ENCODE measurements at places on chromosomes 2 and 18.

- no peak for DNase-seq
These were observed 258.2 kb downstream of the IKZF2 start for GRCh38 chr2:212893216-212893615.

GRCh38 chr2:137951586-137951985 is 12.7 kb upstream of the HNMT start:
- DNase-seq: no peak

GRCh38 chr2:174749793-174750192 is 14.5 kb downstream of the CHRNA1 start:
- DNase-seq: no peak

DNA sequence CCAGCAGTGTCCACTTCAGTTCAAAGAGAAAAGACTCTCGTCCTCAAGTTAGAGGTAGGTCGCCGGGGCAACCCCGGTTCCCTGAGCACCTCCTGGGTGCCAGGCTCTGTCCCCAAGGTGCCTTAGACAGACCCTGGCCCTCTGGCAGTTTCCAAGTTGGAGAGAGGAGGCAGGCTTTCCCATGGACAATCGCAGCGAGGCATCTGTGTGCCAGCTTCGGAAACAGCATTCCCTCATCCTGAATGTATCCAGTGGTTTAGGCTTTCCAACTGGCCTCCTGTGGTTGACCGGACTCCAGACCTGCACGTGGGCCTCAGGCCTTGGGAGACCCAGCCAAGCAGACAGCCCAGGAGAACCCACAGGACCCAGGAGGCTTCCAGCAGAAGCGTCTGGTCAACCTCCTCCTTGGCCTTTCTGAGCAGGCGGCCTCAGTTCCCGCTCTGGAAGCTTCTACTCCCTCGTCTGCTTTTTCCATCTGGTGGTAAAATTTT is 70.3 kb downstream of the KCNF1 start:
- DNase-seq: no peak

DNA sequence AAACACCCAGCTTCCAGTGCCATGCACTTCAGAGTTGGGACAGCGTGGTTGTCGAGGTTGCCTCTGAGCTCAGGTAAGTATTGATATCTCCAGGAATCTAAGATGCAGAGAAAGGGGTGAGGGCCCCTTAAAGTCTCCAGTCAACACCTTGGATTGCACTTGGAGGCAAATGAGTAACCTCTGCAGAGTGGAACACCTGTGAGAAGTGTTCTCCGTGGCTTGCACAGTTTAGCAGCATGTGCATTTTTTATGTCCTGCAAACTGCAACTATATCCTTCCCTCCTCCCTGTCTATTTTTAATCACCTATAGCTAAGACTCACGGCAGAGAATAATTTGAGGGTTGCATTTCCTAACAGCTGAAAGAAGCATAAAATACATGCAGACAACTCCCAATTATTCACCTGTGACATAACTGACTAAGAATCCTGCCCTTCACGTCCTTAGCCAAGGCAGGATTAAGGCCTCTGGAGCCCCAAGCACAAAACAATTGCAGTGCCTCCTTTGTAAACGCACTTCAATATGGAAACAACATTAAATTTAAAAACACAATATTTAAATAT is 1.6 kb upstream of the ZNF385B start:
- no peak for DNase-seq

- DNase-seq: no peak
These were observed 133.0 kb downstream of the MYO3B start for GRCh38 chr2:170310876-170311502.

GRCh38 chr2:100891906-100892642 is 72.1 kb downstream of the NPAS2 start:
- DNase-seq: no peak

DNA sequence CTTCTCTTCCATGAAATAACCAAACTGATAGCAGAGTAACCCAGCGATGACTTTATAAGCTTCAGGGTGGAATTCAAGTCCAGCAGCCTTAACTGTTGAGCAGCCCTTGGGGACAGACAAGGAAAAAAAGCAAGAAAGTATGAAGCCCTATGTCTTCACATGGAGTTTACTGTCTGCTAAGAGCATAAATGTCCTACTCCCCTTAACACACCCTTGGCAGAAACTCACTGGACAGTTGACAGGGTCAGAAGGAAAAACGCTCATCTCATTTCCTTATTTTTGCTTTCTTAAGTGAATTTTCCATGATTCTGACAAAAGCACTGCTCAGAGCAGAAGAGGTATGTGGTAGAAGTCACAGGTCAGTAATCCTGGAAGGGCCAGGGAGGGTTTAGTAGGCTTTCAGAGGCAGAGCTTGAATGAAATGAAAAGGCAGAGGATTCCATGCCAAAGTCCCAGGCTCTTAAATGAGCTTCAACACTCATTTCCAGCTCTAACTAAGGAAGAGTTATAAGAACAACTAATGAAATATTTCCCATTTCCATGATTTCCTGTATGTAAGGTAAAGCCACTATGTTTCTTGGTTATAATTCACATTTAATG is 683.3 kb upstream of the KLHL29 start:
- no peak for DNase-seq

DNA sequence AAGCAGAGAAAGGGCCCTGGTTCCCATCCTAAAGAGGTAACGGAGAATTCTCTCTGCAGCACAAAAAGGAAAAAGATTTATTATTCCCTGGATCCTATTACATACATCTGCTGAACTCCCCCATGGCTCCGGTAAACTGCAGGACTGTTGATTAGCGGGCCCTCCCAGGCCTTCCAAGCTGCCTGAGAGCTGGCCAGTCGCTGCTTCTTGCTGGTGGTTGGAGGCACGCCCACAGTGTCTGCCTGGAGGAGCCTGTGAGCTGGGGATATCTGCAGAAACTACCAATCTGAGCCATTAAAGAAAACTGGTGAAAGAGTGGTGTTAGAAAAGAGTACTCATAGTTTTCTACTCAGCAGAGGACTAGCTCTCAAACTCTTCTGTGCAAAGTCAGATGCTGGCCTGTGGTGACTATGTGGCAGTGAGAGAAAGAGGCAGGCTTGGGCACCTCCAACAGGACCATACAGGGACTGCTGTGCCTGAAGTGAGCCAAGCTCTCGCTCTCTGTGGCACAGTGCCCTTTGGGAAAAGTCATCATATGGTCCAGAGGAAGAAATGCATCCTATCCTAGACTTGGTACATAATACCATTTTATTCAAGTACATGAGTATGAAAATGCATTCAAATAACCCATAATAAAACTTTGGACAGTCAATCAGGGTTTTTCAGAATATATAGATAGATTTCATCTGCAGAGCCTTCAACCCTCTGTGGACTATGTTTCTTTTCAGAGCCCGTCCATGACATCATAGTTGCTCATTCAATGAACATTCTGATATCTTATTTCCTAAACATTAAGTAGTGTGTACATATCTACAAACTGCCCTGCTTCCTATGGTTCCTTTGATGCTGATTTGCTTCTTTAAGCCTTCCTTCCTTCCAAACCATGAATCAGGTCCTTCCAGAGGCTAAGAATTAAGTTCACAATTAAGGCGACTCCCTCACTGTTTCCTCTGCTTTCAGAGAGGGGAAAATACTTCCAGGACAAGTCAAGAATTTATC is 242.0 kb upstream of the LYPD1 start:
- no peak for DNase-seq

- DNase-seq: no peak
These were observed 146.7 kb upstream of the L3MBTL4 start for GRCh38 chr18:6561420-6561861.

- DNase-seq: no peak
These were observed 30.8 kb upstream of the TMEM214 start for GRCh38 chr2:27001950-27002349.

DNA sequence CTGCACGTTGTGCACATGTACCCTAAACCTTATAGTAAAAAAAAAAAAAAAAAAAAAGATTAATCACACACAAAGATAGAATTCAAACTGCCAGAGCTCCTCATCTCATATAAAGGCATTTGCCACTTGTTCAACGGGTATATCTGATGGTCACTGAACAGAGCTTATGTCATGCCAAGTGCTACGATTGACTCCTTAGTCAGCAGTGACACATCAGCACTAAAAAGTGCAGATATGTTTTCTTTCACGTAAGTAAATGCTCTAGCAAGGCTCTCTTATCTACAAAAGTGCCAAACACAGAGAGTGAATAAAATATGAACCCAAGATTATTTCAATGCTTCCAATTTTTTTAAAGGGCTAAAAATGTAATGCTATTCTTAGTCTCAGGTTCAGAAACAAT is 1.1 kb downstream of the LMAN1 start:
- no peak for DNase-seq

DNA sequence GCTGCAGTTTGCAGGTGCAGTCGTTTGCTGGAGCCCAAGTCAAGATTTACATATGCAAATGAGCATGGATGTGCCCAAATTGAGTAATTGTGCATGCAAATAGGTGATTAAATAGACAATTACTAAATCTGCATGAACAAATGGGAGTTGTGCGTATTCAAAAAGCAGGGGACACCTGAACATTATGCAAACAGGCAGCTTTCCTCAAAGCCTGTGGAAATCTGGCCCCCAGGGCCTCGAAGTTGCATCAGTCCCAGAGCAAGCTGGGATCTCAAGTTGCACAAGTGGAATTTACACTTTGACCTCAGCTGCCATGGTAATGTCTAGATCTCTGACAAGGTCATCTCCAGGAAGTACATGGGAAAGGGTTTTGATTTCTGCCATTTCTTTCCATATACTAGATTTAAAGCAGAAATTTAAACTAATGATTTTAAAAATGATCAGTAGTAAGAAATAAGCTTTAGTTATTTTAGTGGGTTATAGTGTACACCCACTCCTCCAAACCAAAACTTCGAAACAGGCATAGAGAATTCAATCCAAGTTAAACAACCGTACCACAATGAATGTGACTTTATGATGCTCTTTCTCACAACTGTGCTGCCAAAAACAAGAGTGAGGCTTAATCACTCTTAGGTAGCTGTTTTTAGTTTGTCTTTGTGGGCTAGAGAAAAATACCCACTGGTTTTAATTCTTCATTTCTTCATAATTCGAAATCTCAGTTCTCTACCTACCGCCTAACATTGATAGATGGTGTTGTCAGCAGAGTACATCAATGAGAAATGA is 110.7 kb downstream of the RND3 start:
- DNase-seq: no peak

- no peak for DNase-seq
These were observed 250.0 kb upstream of the DCC start for GRCh38 chr18:52090005-52090404.

GRCh38 chr2:197673106-197673505 is 2.3 kb downstream of the RFTN2 start:
- DNase-seq: no peak

GRCh38 chr18:23616258-23616657 is 30.0 kb upstream of the NPC1 start:
- DNase-seq: no peak

DNA sequence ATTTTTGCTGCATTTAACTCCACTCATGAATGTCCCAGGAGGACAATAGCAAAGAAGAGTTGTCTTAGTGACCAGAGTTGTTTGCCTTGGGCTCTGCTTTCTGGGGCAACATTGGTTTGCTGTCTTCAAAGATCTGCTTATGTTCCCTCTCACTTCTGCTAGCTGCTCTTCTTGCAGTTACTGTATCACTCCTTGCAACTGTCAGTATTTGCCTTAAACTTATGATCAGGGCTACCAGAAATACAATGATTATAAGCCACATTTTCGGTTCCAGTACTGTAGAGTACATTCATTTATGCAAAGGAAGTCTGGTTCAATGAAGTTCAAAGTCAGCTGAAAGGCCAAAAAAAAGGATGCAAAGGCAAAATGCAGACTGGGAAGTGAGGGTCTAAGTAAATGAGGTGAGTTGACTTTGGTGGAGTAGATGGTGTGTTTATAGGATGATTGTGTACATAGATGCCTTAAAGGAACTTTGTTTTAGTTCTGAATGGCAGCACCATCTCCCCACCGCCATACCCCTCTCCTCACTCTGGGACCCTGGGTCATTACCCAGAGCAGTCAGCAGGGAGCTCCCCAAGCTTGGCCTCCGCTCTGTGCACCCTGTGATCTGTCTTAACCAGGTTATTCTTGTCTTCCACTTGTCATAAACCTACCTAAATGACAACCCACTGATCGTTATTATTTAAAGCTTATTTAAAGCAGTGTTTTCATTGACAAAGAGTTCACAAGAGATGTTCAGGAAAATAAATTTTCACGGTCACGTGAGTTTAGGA is 236.0 kb downstream of the DOK6 start:
- DNase-seq: no peak

GRCh38 chr18:79047556-79048244 is 21.5 kb upstream of the ATP9B start:
- DNase-seq: no peak

- DNase-seq: no peak
These were observed 301.7 kb downstream of the PAX3 start for GRCh38 chr2:221997100-221997499.

DNA sequence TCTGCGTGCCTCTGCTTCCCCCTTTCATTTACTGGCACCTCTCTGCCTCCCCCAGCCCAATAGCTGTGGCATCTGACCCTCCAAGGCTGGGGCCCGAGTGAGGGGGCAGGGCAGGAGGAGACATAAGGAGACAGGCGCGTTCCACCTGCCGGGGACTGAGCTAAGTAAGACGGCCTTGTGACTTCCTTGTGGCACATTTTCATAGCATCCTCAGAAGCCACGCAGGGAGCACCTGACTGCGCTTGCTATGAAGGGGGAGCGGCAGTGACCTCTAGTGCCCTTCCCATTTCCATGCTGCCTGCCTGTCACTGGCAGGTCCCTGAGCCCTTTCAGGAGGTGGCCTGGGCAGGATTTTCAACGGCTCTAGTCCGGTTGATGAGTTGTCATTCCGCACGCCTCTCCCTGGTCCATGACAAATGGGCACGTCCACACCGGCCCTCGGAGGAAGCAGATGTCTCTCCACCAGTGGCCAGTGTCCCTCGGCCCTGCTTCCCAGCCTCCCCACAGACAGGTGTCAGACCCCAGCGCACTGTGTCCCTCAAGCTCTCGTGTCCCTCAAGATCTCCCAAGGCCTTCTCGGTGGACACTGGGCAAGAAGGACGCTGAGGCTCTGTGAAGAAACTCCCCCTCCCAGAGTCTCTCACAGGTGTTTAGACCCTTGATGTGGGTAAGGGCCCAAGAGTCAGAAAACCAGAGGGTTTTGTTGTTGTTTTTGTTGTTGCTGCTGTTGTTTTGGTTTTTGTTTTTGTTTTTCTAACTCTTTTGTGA is 42.7 kb downstream of the CYP26B1 start:
- DNase-seq: no peak

- no peak for DNase-seq
These were observed 127.1 kb upstream of the SLC35G4 start for GRCh38 chr18:11482271-11482670.

DNA sequence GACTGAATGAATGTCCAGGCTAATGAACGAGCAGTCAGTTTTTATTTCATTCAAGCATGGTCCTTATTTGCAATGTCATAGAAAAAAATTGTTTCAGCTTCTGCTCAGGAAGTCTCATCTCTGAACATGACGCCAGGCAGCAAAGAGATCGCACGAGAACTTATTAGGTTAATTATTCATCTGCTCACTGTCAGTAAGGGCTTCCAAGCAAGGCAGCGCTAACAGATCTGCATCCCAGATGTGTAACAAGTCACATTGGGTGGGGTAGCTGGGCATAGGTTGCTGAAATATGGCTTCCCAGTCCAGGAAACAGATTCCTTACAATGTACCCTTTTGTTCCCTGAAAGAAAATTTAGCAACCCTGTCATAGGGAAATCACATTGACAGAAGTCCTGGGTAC is 63.5 kb downstream of the ANKRD44 start:
- DNase-seq: no peak

Measured in cortex of kidney (tissue), 1 donor.